Esophagus muscularis mucosa (tissue), 4 donors: ENCODE measurements at places on chromosomes 1 and 21. TPM values are rescaled to one million over a fixed set of nuclear protein-coding genes. Genes with fewer than 3 reads are reported as not detected.
A peak's percentile ranks its signal among the peaks of the same experiment; 100 is the strongest.

GRCh38 chr1:220788900-220789299 lies 2.2 kb downstream of the MTARC1 start:
- no peak for DNase-seq

- no peak for DNase-seq
Measured at GRCh38 chr1:26190373-26190987, at the start of gene CATSPER4. TSS of gene CATSPER4 (plus strand) at chr1:26190602. CDS start at chr1:26190628, 26 bp downstream.

- DNase-seq = no peak
Measured at GRCh38 chr1:27116232-27116631, 38.7 kb downstream of the SLC9A1 start.

GRCh38 chr1:217331698-217332097 lies 299.2 kb downstream of the GPATCH2 start:
- no peak for DNase-seq

DNA sequence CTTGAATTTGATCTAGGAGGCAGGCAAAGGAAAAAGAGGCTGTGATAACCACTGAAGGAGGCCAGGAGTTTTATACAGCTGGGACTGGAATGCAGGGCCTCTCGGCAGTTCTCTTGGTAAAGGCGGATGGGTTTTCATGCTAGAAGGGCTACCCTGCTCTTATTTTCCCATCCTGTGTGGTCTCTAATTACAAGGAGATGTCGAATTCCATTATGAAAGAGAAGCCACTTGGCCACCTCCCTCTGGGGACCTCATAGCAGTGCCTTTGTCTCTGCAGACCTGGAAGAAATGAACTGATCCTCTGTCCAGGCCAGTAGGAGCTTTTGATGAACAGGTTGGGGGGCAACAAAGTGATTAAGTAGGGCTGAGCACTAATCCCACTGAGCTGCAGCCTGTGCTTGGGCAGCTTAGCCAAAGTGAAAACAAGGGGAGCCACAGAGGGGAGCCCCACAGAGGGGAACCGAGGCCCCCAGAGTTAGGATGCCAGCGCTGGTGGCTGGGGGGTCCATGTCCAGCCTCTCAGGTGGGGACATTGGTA lies 42.2 kb upstream of the BCAR3 start:
- no peak for DNase-seq

DNA sequence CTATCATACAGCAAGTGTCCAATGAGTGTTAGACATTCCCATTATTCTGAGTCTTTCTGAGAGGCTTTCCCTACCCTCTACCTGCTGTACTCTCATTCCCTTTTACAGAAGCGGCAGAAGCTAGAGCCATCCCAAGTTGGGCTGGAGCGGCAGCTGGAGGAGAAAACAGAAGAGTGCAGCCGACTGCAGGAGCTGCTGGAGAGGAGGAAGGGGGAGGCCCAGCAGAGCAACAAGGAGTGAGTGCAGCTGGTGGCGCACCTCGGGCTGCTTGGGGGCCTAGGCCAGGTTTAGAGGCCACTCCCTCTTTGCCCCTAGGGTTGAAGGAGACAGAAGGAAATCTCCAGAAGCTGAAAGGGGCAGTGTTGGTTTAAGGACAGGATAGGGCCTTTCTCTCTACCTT lies 12.1 kb downstream of the CGN start:
- no peak for DNase-seq

DNA sequence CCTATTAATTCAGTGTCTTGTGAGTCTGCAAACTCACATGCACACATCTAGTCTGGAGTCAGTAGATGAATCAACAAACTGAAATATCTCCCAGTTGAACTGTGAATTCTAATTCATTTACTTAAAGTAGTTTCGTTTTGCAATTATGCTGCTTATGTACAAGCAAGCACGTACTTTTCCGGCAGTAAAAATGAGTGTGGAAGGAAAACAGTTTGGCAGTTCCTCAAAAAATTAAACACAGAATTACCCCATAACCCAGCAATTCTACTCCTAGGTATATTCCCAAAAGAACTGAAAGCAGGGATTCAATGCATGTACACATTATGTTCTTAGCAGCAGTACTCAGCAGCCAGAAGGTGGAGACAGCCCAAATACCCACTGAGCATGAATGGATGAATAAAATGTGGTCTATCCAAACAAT lies 49.3 kb downstream of the GNB1 start:
- no peak for DNase-seq

GRCh38 chr1:212488436-212489283 lies 55.9 kb downstream of the NENF start:
- peak; percentile 93 for DNase-seq

- no peak for DNase-seq
Measured at GRCh38 chr1:197101978-197102377, 34.9 kb upstream of the F13B start.

The RGS13 gene
- 2.5 TPM for total RNA-seq

The ZFYVE9 gene
- 54.8 TPM for total RNA-seq

The TEDDM1 gene
- not detected for total RNA-seq

The FCRL1 gene
- not detected for total RNA-seq

The NBPF15 gene
- total RNA-seq = 19.8 TPM

The PTAFR gene
- 7.4 TPM for total RNA-seq

The KCNA3 gene
- 1.1 TPM for total RNA-seq

The KANK4 gene
- total RNA-seq = 0.84 TPM
